ENCODE measurements at places on chromosomes 4 and X.

- peak; percentile 7 for DNase-seq
Observed at GRCh38 chr4:112514647-112515197, 1.3 kb downstream of the NEUROG2 start.

GRCh38 chr4:156815717-156816359, 155.8 kb downstream of the PDGFC start:
- no peak for DNase-seq

GRCh38 chrX:137548261-137548660, 17.7 kb upstream of the ZIC3 start:
- no peak for DNase-seq

GRCh38 chr4:51851090-51851936, 8.4 kb downstream of the DCUN1D4 start:
- DNase-seq: no peak

DNA sequence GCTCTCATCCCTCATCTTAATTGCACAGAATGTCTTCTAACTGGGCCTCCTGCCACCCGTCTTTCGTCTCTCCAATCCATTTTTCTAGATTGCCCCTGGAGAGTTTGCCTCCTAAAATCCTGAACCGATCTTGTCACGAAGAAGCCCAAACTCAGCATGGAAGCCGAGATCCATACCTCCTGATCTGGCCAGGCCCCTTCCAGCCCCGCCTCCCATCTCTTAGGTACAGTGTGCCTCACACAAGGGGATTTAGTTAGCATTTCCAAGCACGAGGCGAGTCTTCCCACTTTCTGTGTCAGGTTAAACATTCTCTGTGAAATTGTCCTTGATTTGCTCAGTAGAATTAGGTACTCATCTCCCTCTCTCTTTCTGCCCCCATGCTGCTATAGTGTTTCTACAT, 80.0 kb upstream of the TENM3 start:
- DNase-seq: no peak

- DNase-seq: no peak
Observed at GRCh38 chr4:7699825-7700224, 239.8 kb downstream of the AFAP1 start.

DNA sequence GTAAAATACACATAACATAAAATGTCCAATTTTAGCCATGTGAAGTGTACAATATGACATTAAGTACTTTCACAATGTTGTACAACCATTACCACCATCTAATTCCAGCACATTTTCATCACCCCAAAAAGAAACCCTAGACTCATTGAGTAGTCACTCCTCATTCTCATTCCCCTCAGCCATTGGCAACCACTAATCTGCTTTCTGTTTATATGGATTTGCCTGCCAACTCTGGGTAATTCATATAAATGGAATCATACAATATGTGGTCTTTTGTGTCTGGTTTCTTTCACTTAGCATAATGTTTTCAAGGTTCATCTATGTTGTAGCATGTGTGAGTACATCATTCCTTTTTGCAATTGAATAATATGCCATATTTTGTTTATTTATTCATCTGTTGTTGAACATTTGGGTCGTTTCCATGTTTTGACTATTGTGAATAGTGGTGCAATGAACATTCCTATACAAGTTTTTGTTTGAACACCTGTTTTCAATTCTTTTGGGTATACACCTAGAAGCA, 43.0 kb downstream of the EIF2S3 start:
- DNase-seq: no peak

- no peak for DNase-seq
Observed at GRCh38 chr4:2799224-2799911, 6.5 kb downstream of the SH3BP2 start.

- DNase-seq: no peak
Observed at GRCh38 chrX:100207331-100208024, 202.6 kb downstream of the PCDH19 start.

- DNase-seq: no peak
Observed at GRCh38 chrX:22325096-22325495, 52.4 kb downstream of the CBLL2 start.

DNA sequence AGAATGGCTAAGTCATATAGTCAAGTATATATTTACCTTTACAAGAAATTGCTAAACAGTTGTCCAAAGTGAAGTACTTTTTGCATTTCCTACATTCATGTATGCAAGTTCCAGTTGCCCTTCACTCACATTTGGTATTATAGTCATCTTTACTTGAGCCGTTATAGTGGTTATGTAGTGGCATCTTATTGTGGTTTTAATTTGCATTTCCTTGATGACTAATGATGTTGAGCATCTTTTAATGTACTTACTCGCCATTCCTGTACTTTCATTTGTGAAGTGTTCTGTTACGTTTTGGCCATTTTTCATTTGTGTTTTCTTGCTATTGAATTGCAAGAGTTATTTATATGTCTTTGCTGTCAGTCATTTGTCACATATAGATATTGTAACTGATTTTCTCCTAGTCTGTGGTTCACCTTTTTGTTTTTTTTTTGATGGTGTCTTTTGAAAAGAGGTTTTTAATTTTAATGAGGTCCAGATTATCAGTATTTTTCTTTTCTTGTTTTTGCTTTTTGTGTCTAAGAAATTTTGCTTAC, 27.6 kb downstream of the ARFIP1 start:
- no peak for DNase-seq

DNA sequence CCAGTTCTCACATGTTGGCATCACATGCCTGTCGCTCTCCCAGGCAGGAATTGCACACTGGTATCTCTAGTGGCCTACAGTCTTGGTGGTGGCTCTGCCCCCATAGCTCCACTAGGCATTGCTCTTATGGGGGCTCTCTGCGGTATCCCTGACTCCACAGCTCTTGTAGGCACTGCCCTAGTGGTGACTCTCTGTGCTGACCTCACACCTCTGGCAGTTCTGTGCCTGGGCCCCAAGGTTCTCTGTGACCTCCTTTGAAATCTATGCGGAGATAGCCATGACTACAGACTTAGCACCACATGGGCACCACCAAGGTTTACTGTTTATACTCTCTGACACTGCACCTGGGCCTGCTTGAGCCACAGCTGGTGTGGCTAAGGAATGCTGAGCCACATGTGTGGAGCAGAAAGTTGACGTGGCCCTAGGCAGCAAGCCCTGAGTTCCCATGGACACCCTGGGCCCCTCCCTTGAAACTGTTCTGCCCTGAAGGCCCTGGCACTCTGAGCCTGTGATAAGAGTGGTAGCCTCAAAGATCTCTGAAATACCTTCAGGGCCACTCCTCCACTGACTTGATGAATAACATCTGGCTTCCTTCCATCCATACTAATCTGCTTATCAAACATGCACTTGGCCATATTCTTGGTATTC, 8.0 kb downstream of the SLC9B1 start:
- DNase-seq: no peak

- no peak for DNase-seq
Observed at GRCh38 chr4:98624144-98624543, 34.3 kb downstream of the TSPAN5 start.

DNA sequence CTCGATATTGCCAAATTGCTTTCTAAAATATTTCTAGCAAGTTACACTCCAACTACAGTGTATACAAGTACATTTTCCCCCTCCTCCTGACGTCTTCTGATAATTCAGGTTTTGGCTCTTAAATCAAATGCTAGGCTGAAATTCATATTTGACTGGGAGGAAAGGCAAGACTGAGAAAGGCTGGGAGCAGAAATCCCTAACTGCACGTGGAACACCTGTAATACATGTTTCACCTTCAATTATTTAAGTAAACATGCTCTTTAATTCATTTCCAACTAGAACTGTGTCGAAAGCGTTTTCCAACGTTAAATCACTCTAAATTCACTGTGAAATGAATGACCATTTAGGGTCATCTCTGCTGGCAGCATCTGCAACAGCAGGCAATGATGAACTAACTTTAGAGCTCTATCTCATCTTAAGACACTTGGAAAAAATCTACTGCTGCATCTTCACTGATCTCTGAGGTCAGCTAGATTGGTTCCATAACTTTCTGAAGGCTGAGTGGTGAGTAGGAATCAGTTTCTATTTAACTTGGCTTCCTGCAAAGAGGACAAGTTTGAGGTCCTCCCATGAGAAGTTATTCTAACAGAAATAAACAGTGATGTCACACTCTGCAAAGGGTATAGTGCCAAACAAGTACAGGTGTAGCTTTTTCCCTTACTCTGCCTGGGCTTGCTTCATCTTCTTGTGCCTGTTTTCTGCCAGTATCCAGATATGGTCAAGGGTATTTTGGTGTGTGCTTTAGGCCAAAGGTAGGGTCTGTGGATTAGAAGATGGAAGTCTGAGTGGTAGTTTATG, 144.3 kb upstream of the PAK3 start:
- no peak for DNase-seq

DNA sequence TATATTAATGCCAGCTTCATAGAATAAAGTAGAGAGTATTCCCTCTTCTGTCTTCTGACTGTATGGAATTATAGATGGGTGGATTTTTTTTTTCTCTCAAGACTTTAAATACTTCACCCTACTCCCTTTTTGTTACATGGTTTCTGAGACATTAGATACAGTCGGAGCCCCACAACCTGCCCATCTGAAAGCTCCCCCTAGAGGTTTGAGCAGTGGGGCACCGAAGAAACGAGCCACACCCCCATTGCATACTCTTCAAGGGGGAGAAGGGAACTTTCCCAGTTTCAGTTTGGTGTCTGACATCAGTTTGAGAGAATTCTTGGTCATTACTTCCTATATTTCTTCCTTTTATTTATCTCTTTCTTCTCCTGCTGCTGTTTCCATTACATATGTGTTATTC, 437.6 kb upstream of the AGA start:
- no peak for DNase-seq

- no peak for DNase-seq
Observed at GRCh38 chr4:60173718-60174117, 1026.4 kb upstream of the ADGRL3 start.

- no peak for DNase-seq
Observed at GRCh38 chr4:140300271-140300970, 73.0 kb upstream of the SCOC start.

DNA sequence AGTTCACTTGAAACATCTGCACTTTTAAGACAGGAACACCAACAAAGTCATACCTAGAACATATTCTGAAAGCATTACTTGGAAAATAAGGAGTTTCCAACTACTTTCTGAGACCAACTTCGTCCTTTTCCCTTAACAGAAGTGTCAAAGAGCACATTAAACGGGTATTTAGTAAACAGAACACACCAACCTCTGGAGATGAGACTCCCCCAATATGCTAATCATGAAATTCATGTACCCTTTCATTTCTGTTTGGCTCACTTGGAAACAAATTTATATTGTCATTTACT, 69.2 kb downstream of the NOCT start:
- no peak for DNase-seq

GRCh38 chr4:108107729-108108382, 60.9 kb downstream of the LEF1 start:
- DNase-seq: no peak

DNA sequence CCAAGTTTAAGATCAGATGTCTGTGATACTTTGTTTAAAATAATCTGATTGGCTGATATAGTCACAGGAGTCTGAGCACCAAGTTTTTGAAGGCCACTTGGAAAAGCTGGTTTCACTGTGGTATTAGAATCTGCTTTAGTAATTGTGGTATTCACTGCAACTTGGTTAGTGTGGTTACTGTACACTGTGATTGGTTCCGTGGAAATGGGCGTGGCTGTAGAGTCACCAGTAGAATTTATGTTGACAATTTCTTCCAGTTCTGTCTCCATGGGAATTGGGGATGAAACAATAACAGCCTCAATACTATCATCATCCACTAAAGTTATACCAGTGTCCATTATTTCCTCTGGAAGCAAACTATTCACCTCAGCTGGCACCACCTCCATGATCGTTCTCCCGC, 26.2 kb downstream of the LIN54 start:
- DNase-seq: peak; percentile 29

GRCh38 chr4:147491086-147491485, 10.2 kb downstream of the EDNRA start:
- no peak for DNase-seq

DNA sequence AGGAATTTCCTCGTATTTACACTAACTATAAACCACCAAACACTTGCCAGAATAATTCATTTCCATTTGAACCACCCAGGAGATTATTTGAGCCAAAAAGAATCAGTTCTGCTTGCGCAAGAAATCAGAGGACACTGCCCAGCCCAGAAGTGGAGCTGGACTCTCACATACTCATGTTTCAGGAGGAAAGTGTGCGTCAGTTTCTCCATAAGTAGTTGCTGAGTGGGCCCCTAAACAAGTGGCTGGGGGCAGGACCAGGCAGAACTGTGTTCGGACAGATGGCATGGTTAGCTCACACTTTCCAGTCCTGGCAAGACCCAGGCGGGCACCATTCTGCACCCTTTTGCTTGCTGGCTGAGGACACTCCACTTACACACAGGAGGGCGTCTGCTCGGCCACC, 38.8 kb downstream of the BTC start:
- DNase-seq: no peak

DNA sequence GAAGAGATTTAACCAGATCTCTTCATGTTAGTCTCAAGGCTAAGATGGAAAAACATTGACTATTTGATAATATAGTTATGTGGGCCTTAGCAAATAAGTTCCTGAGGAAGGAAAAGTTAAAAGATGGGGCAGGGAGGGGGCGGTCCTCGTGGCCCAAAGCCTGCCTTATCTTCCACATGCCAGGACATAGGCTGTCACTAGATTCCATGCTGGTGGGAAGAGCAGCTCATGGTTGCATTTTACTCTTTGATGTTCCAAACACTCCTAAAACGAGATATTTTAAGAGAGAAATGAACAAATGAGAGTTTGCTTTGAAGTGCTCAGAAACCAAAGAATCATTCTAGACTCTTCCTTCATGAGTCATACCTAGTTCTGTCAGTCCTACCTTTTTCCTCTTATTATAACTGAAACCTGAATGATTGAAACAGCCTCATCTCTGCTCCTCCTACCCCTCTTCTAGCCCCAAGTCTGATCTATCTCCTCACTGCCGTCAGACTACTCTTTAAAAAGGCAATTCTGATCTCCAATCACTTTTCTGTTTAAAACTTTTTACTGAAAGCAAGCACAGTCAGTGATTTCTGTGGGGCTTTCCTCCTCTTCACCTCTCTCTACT, 25.1 kb downstream of the RAB9B start:
- DNase-seq: no peak

GRCh38 chr4:87074121-87074488, 139.3 kb downstream of the AFF1 start:
- no peak for DNase-seq

DNA sequence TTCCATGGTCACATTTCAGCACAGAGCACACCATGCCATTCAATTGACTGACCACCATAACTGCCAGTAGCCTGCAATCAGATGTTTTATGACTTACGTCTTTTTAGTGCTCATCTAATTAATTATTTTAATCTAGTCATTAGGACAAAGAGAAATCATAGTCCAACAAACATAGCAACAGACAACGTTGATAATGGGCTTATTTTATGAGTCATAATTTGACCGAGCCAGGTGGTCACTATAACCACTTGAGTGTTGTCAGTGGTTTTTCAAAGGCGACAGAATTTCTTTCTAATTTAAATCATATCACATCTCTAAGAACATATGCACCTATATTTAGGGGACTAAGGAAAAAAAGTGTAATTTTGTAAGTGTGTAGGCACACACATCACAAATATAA, 1.9 kb downstream of the SEC24D start:
- no peak for DNase-seq
